ENCODE measurements at places on chromosomes 5 and 9.
A peak's percentile ranks its signal among the peaks of the same experiment; 100 is the strongest.

GRCh38 chr5:157484768-157485167 lies 24.8 kb downstream of the NIPAL4 start:
- peak; percentile 90 for DNase-seq

GRCh38 chr9:77893706-77894105 lies 137.9 kb downstream of the GNAQ start:
- no peak for DNase-seq

- DNase-seq, result no peak
These were observed 12.5 kb downstream of the SEC61B start for GRCh38 chr9:99234618-99235017.

GRCh38 chr5:80591352-80591751 lies 21.3 kb upstream of the ANKRD34B start:
- no peak for DNase-seq

DNA sequence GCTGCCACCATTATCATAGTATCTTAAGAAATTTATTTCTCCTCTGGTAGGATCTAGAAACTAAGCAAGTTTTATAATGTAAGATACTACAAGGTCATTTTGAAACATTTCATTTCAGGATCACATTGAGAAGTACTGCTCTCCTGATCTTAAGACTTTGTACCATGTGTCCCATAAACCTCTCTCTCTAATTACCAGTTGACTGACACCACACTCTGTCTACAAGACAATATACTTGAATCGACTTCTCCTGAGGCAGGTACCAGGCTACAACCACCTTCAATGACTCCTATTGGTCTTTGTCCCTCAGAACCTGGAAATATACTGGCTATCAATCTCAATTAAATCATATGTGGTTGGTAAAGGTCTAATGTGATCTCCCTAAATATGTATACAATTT lies 597.0 kb downstream of the PTPRD start:
- DNase-seq, result no peak

- DNase-seq, result no peak
These were observed 34.0 kb downstream of the BOD1 start for GRCh38 chr5:173582216-173583111.

DNA sequence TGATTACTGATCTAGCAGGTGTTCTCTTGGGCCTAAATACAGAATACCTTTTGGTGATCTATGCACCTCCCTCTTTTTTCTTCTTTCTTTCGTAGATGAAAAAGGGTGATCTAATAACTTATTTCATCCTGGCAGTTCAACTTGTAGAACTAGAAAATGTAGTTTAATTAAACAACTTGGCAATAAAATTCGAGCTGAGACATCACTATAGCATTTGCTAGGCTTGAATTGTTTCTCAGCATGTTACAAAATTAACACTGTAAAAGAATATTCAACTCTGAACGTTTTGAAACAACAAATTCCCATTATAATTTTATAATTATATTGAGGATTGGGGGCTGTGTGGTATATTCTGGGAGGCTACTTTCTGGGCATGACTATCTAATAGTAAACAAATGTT lies 19.5 kb downstream of the SMIM15 start:
- no peak for DNase-seq

GRCh38 chr9:134882204-134882785 lies 1.7 kb downstream of the FCN2 start:
- no peak for DNase-seq

DNA sequence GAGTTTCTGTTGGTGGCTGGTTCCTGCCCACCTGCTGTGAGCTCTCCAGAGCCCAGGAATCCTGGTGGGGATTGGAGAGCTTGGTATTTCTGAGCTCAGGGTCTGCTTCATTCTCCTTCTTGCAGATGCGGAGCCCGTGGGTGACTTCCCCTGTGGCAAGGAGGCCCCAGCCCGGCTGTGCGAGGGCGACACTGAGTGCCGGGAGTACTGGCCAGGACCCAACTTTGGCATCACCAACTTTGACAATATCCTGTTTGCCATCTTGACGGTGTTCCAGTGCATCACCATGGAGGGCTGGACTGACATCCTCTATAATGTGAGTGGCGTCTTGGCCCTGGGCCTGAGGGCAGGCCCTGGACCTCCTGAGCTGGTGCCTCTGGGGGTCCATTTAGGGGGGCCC lies 39.5 kb downstream of the CACNA1B start:
- no peak for DNase-seq

GRCh38 chr5:5289537-5289936 lies 132.9 kb upstream of the ICE1 start:
- no peak for DNase-seq

- no peak for DNase-seq
These were observed 45.8 kb upstream of the FTMT start for GRCh38 chr5:121805911-121806310.

DNA sequence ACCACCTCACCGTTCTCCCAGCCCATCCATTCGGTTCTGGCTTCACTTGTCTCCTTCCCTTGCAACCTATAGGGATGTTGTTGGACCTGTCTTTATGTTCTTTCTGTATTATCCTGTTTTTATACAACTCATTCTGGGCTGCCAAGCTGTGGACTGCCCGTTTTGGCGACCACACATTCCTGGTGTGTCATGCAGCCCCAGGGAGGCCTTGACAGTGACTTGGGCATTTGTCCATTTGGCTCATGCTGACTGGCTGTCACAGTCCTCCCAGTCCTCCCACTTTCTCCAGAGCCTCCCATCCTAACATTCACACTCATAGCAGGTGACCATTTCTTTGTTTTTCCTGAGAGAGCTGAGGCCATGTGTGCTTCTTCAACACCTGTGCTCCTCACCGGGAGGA lies 136.4 kb downstream of the SLF1 start:
- DNase-seq, result no peak

GRCh38 chr5:32255540-32255900 lies 57.2 kb downstream of the MTMR12 start:
- DNase-seq, result no peak

- peak; percentile 90 for DNase-seq
These were observed 541 bp downstream of the GNPDA1 start for GRCh38 chr5:142012186-142012785.

- DNase-seq, result no peak
These were observed 76.0 kb upstream of the FSTL4 start for GRCh38 chr5:133688391-133688790.

GRCh38 chr9:128372188-128372641 lies 1.0 kb downstream of the URM1 start:
- DNase-seq, result peak; percentile 68

DNA sequence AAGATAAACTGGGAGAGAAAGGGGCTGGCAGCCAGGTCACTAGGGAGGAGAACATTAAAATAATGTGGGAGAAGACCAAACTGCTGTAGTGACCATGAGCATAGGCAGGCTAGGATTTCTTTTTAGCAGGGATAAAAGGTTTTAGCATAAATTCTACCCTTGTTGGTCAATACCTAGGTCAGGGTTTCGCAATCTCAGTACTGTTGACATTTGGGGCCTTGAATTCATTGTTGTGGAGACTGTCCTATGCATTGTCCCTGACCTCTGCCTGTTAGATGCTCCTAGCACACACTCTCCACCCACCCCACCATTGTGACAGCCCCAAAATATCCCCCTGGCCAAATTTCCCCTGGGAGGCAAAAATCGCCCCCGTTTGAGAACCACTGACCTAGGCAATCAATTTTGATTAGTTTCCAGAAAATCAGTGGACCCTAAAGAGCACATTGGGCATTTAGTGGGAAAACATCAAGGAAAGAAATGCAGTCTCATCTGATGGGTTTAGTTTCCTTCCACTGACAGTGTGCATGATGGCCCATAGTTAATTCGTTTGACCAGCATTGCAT lies 181.4 kb downstream of the NTRK2 start:
- DNase-seq, result no peak

DNA sequence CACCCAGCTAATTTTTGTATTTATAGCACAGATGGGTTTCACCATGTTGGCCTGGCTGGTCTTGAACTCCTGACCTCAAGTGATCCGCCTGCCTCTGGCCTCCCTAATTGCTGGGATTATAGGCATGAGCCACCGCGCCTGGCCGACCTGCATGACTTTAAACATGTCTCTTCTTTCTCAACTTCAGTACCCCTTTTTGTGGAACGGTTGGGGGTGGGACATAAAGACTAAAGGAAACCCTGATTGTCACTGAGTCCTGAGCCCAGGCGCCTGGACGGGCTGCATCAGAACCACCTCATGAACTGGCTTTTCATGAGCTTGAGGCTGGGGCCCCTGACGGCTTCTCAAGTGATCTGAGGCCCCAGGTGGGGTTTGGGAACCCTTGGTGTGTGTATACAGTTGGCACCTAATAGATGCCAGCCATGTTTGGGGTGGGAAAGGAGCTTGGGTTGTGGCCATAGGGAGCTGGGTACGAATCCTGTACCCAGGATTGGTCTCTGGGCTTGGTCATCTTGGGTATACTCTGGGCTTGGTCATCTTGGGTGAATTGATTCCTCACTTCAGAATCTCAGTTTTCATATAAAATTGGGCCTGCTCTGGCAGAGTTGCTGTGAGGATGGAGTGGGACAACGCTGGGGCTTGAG lies 2.2 kb downstream of the GRK6 start:
- no peak for DNase-seq

DNA sequence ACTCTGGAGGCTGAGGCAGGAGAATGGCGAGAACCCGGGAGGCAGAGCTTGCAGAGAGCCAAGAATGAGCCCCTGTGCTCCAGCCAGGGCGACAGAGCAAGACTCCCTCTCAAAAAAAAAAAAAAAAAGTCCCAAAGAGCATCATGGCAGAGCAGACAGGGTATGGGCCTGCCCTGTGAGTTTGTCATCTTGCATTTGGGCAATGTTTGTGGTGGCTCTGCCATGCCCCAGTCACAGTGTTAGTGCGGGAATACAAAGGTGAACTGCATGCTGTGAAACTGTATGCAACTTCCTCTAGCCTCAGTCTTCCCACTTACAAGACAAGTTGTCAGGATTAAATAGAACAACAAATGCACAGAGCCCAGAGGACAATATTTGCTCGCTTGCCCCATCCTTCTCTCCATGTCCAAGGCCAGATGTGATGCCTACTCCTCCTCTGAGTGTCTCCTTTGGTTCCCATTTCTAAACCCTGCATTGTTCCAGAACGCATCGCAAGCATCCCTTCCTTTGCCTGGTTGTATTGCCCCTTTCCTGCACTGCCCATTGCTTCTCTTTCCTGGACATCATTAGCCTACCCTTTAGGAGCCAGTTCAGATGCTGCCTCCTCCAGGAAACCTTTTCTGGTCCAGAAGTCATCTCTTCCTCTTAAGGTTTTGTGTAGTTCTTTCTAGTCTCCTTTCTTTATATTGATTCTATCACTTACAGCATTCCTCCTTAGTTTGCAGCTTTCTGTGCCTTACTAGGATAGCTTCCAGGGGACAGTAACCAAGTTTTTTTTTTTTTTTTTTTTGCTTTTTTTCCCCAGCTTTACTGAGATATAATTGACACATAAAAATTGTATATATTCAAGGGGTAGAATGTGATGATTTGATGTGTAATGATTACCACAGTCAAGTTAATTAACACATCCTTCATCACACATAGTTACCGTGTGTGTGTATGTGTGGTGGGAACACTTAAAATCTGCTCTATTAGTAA lies 69.0 kb upstream of the TNFAIP8 start:
- DNase-seq, result no peak

DNA sequence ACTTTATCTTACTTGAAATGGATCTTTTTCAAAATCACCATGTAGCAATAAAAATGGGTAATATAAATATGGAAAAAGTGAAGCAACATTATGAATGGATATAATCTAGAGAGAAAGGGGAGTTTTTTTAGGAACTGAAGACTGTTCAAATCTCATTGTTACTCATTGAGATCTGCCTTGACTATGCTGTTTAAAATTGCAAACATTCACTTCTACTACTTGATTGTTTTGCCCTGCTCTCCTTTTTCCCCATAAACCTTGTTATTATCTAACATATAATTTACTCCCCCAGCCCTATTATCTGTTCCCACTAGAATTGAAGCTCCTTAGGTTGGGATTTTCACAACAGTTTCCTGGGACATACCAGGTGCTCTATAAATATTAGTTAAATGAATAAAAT lies 22.0 kb downstream of the PAM start:
- DNase-seq, result no peak

DNA sequence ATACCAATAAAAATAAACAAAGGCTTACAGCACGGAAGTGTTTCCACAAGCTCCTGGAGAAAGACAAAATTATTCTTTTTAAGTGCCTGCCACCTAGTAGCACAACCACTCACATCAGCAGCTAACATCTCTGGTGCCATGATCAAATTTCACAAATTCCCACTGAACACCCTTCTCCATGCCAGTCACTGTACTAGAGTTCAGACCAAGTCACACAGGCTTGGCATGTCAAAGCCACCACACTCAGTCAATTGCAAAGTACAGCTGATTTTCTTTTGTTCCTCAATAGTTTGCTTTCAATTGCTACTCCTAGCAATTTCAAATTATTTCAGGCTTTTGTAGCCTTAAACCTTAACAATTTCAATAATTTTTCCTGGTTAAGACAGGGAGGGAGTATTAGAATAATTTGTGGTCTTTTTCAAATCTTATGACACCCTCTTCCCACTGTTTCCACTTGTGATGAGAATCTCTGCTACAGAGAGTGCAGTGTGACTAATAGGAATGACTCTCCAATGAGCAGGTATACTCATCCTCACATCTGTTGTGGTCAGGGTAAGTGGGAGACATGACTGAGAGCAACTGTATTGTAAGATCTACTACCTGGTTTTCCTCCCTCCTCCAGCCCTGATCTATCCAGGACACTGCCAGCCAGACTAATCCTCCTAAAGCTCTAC lies 46.2 kb downstream of the RNF145 start:
- DNase-seq, result no peak

DNA sequence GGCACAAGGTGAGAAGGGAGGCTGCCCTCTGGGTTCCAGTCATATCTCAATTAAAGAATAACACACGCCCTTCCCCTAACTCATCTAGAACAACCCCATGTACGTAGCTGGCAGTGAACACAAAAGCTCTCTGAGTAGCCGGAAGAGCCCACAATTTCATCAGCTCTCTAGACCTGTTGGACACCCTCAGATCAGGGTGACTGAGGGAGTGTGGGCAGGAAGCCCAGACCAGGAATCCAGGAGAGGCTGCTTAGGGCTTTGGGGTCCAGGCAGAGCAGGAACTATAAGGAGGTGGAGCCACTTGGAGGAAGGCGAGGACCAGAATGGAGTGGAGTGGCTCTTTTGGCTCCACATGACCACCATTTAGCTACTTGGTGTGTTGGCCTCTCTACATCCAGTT lies 237.4 kb downstream of the NR3C1 start:
- DNase-seq, result no peak

GRCh38 chr9:16866587-16866986 lies 3.9 kb downstream of the BNC2 start:
- no peak for DNase-seq

GRCh38 chr9:81666123-81666522 lies 23.2 kb downstream of the TLE1 start:
- DNase-seq, result no peak

- no peak for DNase-seq
These were observed 224.9 kb downstream of the PCSK5 start for GRCh38 chr9:76115396-76115795.

- no peak for DNase-seq
These were observed 160.9 kb downstream of the GIN1 start for GRCh38 chr5:102959055-102959454.

DNA sequence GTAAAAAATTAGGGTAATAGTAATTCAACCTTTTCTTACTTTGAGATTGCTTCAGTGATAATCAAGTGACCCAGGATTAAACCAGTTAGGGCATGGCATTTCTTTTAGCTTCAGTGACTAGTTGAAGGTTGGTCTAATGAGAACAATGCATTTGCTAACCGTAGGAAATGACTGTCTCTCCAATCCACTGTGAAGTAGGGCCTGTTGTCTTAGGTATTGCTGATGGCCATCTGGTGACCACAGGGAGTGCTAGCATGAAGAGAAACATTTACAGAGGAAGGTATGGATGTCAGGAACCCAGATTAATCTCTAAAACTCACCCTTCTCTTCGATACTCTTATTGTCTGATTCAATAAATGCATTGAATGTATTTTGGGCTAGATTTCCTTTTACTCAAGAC lies 535.9 kb upstream of the SEMA6A start:
- no peak for DNase-seq
